ENCODE measurements at places on chromosomes 5 and 9.

GRCh38 chr5:179262126-179262920 lies 82.9 kb downstream of the ADAMTS2 start:
- DNase-seq: no peak

DNA sequence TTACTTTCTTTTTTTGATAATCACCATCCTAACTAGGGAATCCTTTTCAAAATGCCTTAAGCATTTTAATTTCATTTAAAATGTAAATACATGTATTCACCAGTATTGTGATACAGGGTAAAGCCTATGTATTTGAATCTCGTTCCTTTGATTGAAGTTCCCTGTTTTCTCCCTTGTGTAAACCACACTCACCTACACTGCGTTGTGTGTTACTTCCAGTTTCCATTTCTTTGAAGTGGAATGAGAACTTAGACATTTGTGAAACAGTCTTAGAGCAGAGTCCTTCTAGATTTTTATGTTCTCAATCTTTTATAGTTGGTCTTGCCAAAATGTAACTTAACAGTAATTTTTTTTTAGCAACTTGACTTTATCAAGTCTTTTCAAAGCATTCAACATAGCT lies 101.4 kb downstream of the ZNF462 start:
- DNase-seq: no peak

DNA sequence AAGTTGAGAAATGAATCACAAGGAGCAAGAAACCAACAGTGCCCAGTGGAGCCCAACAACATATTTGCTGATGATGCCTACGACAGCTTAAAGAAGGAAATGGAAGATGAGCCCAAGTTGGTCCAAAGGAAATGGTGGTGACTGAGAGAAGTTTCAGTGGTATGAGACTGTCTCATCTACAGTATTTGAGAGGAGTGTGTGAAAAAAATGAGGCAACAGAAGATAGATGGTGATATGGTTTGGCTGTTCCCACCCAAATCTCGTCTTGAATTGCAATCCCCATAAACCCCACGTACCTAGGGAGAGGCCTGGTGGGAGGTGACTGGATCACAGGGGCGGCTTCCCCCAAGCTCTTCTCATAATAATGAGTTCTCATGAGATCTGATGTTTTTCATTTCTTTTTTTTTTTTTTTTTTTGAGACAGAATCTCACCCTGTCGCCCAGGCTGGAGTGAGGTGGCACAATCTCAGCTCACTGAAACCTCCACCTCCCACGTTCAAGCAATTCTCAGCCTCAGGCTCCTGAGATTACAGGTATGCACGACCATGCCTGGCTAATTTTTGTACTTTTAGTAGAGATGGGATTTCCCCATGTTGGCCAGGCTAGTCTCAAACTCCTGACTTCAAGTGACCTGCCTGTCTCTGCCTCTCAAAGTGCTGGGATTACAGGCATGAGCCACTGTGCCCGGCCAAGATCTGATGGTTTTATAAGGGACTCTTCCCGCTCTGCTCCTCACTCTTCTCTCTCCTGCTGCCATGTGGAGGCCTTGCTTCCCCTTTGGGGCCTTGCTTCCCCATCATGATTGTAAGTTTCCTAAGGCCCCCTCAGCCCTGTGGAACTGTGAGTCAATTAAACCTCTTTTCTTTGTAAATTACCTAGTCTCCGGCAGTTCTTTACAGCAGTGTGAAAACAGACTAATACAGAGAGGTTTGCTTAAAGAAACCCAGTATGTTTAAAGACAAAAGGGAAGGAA lies 30.2 kb downstream of the EFCAB9 start:
- DNase-seq: no peak

DNA sequence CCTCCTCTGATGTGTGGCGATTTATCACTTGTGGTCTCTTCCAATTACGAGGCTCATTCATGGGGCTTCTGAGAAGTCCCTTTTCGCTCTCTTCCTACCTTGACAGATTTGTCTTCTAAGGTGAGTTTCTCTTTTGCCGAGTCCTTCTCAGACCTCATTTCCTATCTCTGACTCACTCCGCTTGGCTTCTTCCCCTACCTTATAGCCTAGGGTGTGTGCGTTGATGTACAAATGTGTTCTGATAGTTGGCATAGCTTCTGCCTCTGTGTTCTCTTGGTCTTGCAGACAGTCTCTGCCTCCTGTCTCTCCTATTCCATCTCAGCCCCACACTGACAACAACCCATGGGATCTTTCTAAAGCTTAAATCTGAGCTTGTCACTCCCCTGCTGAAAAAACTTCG lies 56.9 kb upstream of the SHB start:
- DNase-seq: no peak

GRCh38 chr5:63535840-63536602 lies 426.2 kb downstream of the HTR1A start:
- no peak for DNase-seq

GRCh38 chr5:11528720-11529119 lies 375.5 kb downstream of the CTNND2 start:
- DNase-seq: no peak

DNA sequence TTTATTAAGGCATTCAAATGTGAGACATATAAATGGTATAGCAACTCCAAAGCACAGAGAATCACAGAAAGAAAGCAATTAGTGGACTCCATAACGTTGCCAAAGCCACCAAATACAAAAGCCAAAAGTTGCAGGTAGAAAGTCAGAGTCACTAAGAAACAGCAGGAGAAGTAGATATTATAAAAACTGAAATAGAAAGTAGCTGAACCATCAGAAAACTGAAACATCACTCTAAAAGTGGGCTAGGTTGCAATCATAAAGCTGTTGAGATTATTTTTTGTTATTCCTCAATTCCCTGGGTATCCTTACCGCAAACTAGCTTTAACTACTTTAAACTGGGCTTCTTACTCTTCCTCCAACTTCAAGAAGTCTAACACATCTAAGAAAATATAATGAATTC lies 108.1 kb upstream of the ARRDC3 start:
- DNase-seq: no peak

- no peak for DNase-seq
These were observed 728.4 kb downstream of the MAT2B start for GRCh38 chr5:164233791-164234190.

- no peak for DNase-seq
These were observed 159.7 kb upstream of the RAD23B start for GRCh38 chr9:107123389-107123788.

- no peak for DNase-seq
These were observed 51.3 kb downstream of the SPTAN1 start for GRCh38 chr9:128603697-128604096.

GRCh38 chr5:147532156-147532555 lies 22.3 kb upstream of the DPYSL3 start:
- no peak for DNase-seq

DNA sequence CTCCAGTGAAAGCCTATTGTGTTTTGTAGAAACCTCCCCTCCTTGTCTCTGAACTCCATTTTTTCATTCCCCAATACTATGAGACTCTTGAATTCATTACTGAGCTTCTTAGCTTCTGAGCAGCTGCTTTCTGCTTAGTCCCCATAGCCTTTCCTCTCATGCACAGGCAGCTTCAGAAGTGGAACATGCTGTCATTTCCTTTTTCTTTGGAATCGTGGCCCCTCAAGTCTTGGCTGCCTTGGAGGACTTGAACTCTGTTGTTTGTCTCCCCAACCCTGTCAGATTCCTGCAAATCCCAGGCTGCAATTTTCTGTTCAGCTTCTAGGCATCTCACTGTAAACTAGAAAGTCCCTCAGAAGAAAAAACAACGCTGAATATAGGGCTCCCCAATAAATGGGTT lies 268.5 kb downstream of the ARRDC3 start:
- no peak for DNase-seq

DNA sequence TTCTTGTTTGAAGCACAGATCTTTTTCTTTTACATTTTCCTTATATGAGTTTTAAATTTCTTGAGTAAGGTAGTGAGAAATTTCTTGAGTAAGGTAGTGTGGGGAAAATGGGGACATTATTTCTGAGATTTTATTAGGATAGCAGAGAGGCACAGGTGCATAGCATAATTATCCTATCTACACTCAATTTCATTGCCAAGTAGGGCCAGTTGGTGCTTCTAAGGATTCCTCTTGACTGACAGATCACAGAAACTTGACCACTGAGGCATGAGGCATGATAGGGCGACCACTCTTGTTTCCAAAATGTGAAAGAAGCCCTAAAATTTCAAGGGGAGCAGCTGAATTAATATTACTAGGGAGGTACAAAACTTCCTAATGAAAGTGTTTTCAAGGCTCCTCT lies 31.4 kb upstream of the TMC1 start:
- no peak for DNase-seq

- no peak for DNase-seq
These were observed at the start of gene C5orf52 for GRCh38 chr5:157670662-157671591. Gene C5orf52 (plus strand): TSS chr5:157671533. CDS start chr5:157671615, 82 bp downstream.

GRCh38 chr9:123926941-123927340 lies 3.0 kb downstream of the DENND1A start:
- no peak for DNase-seq

GRCh38 chr5:88396751-88397281 lies 128.2 kb upstream of the TMEM161B start:
- DNase-seq: peak; percentile 31
